ENCODE measurements at places on chromosomes 7 and 10.

DNA sequence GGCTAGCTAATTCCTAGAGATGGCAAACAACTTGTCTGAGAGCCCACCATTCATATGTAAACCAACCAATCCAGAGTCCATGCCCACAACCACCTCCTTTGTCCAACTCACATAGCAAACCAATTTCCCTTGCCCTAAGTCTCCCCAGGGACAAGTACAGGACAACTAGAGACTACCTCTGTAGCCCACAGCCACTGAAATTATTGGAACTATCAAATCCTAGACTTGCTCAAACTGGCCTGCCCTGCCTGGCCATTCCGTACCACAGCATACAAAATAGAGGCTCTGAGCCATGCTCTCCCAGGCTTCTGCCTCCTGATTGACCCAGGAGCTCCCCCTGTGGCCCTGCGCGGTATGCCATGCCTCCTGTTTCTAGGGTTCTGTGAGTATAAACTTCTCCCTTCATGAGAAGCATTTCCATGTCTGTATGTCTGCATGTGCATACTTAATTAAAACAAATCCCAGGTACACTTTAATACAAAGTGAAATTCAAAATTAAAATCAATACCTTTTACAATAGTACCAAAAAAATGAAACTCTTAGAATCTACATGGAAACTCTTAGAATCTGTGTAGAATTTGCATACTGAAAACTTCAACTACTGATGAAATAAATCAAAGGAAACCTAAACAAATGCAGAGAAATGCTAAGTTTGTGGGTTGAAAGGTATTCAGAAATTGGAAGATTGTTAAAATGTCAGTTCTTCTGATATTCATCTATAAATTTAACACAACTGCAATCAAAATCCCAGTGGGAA lies 4.0 kb upstream of the HECW1 start:
- peak; percentile 72 for DNase-seq

DNA sequence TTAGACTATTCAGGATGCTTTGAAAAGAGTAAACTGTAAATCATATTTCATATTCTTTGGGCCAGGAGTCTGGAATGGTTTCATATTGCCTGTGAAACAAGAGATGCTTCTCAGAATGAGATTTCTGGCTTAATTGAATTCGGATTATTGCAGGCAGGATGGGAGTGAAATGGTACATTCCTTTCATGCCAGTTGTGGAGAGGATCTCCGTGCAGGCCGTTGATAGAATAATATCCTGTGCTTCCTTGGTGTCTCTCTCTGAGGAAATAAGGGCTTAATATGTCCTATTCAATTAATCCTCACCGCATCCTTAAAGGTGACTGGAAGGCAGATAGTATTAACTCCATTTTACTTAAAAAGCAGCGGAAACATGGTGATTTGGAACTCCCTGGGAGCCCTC lies 56.6 kb downstream of the CUX1 start:
- DNase-seq = no peak

DNA sequence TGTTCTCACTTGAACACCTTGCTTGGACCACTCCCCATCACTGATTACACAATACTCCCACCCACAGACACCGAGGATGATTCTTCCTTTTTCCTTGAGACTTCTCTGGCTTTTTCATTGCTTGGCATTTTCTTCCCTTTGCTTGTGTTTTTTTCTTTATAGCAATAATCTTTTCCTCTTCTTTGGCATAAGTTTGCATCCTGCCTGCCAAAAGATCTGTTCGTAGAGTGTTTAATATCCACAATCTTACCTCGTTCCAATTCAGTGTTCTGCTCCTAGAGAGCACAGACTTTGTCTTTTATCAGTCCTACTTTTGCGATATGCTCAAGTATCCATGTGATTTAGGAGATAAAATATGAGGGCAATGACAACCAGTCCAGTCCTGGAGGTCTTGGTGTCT lies 303.3 kb upstream of the CDC14C start:
- no peak for DNase-seq

- DNase-seq = no peak
Measured at GRCh38 chr10:73926152-73926764, 15.3 kb downstream of the PLAU start.

DNA sequence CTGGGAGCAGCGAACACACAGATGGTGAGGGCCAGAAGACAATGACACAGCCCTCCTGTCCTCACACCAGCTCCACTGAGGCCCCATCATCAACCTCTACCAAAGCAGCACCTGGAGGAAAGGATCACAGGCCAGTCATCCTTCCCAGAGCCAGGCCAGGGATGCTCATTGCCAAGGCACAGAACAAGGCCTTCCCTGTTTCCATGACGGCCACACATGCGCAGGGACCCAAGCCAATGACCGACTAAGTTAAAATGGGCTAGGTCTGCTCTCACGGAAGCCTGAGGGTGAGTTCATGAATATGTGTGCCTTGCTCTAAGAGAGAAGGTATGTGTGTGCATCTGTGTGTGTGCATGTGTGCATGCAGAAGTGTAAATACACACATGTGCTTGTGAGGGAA lies 39.6 kb downstream of the COBL start:
- DNase-seq = no peak

DNA sequence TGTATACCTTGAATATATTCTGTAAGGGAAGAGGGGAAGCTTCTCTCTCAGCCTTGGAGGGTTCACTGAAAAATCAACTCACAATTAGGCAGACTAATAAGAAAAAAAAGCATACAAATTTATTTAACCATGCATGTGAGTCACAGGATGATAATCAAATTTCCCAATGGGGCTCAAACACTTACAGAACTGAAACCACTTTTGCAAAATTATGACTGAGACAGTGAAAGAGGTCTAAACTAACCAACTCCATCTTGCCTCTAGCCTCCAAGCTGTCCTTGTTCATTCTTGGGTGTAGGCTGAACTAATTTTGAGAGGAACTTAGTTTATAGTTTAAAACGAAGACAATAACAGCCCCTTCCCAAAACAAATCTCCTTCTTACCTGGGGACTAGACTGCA lies 618.3 kb upstream of the AUTS2 start:
- DNase-seq = no peak

GRCh38 chr10:103473261-103473671 lies 5.8 kb downstream of the CALHM3 start:
- no peak for DNase-seq

DNA sequence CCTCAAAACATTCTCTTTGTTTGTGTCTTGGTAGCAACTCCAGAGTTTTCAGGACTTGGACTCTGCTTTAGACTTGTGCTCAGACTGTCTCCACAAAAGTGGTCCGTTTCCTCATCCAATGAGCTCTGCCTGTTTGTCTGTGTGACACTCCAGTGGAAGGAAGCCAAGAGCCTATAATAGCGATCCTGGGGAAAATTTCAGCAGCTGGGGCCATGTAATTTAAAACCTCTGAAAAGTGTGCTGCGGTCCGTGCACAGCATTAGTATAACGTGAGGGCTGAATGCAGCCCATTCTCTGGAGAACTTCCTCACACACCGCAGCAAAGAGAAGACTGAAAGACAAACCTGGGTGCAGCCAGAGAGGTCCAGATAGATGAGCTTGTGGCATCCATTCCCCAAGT lies at the start of gene LRRC17:
Gene LRRC17 (plus strand): TSS at position 259 of the 400 bp plus-strand sequence. CDS start 20,914 bp downstream, outside the sequence.
- DNase-seq = peak; percentile 89

GRCh38 chr7:150983893-150984368 lies 5.8 kb upstream of the KCNH2 start:
- DNase-seq = no peak

DNA sequence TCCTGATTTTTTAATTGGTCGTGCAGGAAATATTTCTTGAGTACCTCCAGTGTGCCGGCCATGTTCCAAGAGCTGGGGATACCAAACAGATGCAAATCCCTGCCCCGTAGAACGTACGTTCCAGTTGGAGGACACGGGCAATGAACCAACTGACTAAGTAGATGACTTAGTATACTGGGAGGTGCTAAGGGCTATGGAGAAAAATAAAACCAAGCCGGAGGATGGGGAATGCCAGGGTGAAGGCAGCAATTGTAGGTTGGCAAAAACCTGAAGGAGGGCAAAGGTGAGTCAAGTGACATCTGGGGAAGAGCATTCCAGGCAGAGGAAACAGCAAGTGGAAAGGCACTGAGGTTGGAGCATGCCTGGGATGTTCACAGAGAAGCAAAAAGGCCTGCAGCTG lies 6.8 kb upstream of the VSIR start:
- DNase-seq = no peak

GRCh38 chr7:69257592-69257991 lies 340.7 kb upstream of the AUTS2 start:
- no peak for DNase-seq

- DNase-seq = peak; percentile 66
Measured at GRCh38 chr10:112898540-112899390, 51.3 kb upstream of the TCF7L2 start.

- no peak for DNase-seq
Measured at GRCh38 chr7:20738518-20739481, 47.9 kb downstream of the SP8 start.

- peak; percentile 91 for DNase-seq
Measured at GRCh38 chr10:103716206-103717160, 138.9 kb downstream of the SH3PXD2A start.

GRCh38 chr10:52488606-52489485 lies 174.8 kb downstream of the DKK1 start:
- no peak for DNase-seq

GRCh38 chr7:68245688-68246087 lies 1249.1 kb downstream of the TYW1 start:
- no peak for DNase-seq

GRCh38 chr7:155787171-155787851 lies 25.0 kb downstream of the SHH start:
- peak; percentile 50 for DNase-seq

GRCh38 chr7:95298091-95298490 lies 26.2 kb downstream of the PON1 start:
- no peak for DNase-seq

GRCh38 chr7:100130608-100131453 lies 4.1 kb downstream of the MBLAC1 start:
- peak; percentile 91 for DNase-seq

GRCh38 chr7:82335927-82336326 lies 107.7 kb downstream of the CACNA2D1 start:
- peak; percentile 70 for DNase-seq

DNA sequence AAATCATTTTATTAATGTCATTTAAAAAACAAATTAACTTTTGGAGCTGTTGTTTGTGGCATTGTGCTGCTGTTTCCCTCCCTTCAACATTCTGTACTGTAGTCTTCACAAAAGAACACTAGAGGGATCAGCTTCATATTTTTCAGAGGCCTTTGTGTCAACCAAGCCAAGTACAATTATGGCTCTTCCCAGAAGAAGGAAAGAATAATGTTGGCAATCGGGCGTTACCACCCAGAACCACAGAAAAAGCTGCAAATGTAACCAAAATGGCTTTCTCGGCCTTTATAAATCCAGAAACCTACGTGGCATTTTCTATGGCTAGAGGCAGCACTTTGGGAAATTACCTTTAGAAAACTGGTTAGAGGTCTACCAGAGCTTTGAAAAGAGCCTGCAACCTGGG lies 98.8 kb upstream of the COL1A2 start:
- no peak for DNase-seq

- no peak for DNase-seq
Measured at GRCh38 chr10:119005362-119006043, 24.0 kb upstream of the NANOS1 start.

DNA sequence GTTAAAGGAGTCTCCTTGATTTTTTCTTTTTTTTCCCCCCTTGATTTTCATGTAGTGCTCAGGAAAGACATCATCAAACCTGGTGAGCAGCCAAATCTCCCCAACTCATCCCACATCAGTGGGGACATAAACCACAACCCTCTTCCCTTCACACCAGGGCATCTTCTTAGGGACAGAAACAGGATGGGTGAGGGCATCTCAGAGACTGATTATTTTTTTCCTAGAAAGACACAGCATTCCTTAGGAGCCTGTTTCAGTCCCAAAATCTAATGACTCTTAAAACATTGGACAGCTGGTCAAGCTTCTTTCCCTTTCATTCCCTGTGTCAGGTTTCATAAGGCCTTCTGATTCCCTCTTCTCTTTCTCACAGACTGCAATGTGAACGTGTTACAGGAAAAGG lies 31.5 kb upstream of the GSAP start:
- DNase-seq = no peak

DNA sequence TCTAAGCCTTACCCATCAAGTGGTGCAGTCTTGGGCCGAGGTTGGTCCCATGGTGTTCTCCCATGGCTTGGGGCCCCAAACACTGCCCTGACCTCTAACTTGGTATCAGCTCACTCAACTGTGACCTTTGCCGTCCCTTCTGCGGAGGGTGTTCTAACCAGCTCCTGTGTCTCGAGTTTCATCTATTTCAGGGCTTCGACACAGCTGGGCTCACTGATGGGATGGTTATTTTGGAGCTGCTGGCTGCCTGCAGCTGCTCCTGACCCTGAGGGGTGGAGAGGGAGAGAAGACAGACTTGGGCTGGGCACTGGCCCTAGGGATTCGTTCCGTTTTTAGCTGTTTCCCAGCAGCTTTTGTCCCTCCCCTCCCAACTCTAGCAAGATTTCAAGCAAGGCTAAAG lies 86.9 kb downstream of the NEURL1 start:
- no peak for DNase-seq

DNA sequence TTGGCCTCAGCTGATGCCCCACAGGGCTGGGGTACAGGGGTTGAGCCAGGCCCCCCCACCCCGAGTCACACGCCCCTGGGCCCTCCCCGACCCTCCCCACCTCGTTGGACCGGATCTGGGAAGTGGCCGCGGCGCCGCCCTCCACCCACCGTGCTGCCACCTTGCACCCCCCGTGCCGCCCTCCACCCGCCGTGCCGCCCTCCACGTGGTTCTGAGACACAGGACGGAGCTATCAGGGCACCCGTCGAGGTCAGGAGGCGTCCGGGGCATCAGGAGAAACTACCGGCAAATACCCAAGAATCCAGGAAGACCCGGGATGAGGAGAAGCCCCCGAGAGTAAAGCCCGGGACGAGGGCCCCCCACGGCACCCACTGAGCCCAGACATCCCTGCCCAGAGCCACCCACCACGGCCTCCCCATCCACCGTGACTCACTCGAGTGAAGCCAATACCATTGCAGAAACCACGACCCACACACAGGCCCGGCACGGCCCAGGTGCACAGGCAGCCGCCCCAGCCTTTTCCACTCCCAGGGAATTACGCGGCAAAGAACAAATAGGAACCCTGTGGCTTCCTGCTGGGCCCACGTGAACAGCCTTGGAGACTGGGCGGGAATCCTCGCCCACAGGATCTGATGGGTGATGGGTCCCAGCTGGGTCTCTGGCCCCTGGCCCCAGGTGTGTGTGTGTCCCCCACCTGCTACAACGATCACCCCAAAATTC lies 34.0 kb downstream of the ADAP1 start:
- no peak for DNase-seq

- no peak for DNase-seq
Measured at GRCh38 chr7:80347173-80347572, 164.7 kb downstream of the GNAT3 start.

GRCh38 chr10:47257396-47258120 lies 42.4 kb upstream of the GDF10 start:
- peak; percentile 34 for DNase-seq

GRCh38 chr10:18713077-18713476 lies 53.8 kb downstream of the ARL5B start:
- peak; percentile 12 for DNase-seq

Measured in stomach (tissue), 19 donors.